ENCODE measurements at places on chromosomes 5 and 9.

DNA sequence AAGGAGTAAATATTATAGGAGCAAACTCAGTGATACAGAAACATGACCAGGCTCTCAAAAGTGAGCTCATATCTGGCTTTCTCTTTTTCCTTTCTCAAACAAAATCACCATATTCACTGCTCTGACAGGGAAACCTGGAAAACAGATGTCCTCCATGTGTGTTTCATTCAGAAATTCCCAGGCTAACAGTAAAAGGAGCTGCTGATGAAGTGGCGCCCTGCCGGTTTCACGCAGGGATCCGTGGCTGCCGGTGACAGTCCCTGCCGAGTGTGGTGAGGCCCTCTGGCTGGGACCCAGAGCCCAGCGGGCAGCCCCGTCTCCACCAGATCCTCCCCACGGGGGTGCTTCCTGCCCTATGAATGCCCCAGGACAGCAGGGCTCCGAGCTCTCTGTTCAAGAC, 208.1 kb downstream of the GNA14 start:
- DNase-seq, result no peak

DNA sequence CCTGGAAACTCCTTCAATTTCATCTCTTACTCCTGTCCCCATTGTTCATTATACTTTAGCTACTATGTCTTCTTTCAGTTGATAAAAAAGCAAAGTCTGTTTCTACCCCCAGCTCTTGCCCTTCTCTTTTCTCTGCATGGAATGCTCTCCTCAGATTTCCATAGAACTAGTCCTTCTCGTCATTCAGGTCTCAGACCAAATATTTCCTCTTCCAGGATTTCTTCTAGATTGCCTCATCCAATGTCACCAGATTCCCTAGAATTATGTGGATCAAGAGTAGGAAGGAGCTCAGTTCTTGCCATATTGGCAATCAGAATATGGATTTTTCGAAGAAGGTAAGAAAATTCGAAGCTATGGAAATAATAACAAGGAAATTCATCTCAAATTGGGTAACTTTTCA, 176.1 kb downstream of the GABRG2 start:
- DNase-seq, result no peak

- no peak for DNase-seq
Measured at GRCh38 chr5:151469992-151470391, 22.6 kb downstream of the SLC36A1 start.

GRCh38 chr5:135952683-135953082, 2.1 kb downstream of the LECT2 start:
- no peak for DNase-seq

- DNase-seq, result no peak
Measured at GRCh38 chr9:114031948-114032840, 45.9 kb downstream of the AMBP start.

DNA sequence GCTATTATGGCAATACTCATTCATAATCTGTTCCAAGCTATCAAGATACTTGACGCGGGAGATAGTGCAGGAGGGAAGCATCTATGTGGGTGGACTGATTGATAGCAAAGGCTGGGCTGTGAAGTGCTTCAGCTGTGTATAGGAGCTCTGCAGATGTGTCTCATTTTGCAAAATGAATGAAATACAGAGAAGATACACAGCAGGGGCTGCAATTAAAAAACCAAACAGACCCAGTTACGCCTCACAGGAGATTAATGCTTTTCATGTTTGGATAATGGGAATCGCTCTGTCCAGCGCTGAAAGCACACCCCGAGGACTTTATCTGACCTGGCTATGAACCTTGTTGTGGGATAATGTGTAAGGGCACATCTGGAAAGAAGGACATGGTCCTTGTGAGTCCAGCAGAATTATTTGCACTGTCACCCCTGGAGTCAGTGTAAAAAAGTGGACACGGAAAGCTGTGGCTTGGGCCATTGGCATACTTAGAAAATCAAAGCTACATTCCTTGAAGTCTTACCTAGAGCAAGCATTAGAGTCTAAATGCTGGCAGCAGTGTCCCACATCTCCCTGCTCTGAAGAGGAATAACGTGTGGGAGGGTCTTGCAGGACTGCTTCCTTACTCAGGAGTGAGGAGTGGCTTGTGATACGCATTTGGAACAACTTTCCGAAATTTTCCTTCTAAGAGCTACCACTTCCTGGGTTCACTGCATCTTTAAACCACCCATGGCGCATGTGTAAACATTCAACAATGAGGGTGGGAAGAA, 2.6 kb downstream of the SH3RF2 start:
- DNase-seq, result no peak

- DNase-seq, result no peak
Measured at GRCh38 chr9:134838651-134839454, 41.8 kb upstream of the FCN2 start.

DNA sequence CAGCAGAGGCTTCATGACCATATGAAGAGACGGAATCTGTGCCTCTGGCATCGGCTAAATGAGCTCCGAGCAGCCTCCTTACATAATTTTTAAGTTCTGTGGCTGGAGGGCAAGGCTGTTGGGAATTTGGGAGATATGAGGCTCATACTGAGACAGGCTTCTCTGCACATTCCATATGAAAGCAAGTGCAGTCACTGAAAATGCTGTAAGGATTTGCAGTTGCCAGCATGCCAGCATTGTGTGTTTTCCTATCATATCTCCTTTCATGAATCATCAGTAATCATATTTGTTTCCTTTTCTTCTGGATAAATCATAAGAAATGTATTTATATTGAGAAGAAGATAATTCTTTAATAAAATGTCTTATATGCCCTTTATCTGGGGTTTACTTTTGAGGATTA, 775.4 kb downstream of the SEMA5A start:
- DNase-seq, result no peak

Measured in SK-MEL-5 (cell line).